ENCODE measurements at places on chromosomes 16 and 17. TPM values are rescaled to one million over a fixed set of nuclear protein-coding genes. Genes with fewer than 3 reads are reported as not detected.

Gene DNAI2
- not detected for total RNA-seq

Gene TPSG1
- not detected for total RNA-seq

Gene C17orf50
- not detected for total RNA-seq

Gene MPP2
- 0.61 TPM for total RNA-seq

Gene ZNF469
- total RNA-seq, result 0.04 TPM

Gene KRT12
- not detected for total RNA-seq

Gene CSHL1
- total RNA-seq, result not detected

Gene PRRT2
- total RNA-seq, result not detected

Gene HOXB2
- 0.46 TPM for total RNA-seq

Gene GAS7
- total RNA-seq, result not detected

Gene HSF5
- total RNA-seq, result not detected

Gene VMO1
- total RNA-seq, result 0.31 TPM

Gene KRT36
- not detected for total RNA-seq

Gene TRIM72
- not detected for total RNA-seq

Gene KRTAP4-3
- total RNA-seq, result not detected

Gene C1QL1
- total RNA-seq, result 2.5 TPM

Gene CDR2L
- total RNA-seq, result 20.4 TPM

Gene HSD11B2
- total RNA-seq, result 0.23 TPM

Gene C16orf96
- not detected for total RNA-seq

Gene PRR29
- total RNA-seq, result 0.19 TPM

Gene CES3
- 0.99 TPM for total RNA-seq

Gene LRRC37A2
- 2.8 TPM for total RNA-seq

Gene CYBA
- total RNA-seq, result 94.3 TPM

Gene HBA1
- not detected for total RNA-seq

Gene ITGB4
- 1,928 TPM for total RNA-seq

Gene ANKRD40CL
- total RNA-seq, result not detected

Gene IRF8
- total RNA-seq, result not detected

Gene SGF29
- 14.3 TPM for total RNA-seq

Gene NUPR1
- total RNA-seq, result 35.1 TPM

Gene PYDC1
- not detected for total RNA-seq
